ENCODE measurements at places on chromosomes 4 and X.

GRCh38 chr4:113564493-113564892, 197.0 kb downstream of the CAMK2D start:
- no peak for DNase-seq

GRCh38 chrX:153681175-153681574, 6.6 kb upstream of the SLC6A8 start:
- no peak for DNase-seq

DNA sequence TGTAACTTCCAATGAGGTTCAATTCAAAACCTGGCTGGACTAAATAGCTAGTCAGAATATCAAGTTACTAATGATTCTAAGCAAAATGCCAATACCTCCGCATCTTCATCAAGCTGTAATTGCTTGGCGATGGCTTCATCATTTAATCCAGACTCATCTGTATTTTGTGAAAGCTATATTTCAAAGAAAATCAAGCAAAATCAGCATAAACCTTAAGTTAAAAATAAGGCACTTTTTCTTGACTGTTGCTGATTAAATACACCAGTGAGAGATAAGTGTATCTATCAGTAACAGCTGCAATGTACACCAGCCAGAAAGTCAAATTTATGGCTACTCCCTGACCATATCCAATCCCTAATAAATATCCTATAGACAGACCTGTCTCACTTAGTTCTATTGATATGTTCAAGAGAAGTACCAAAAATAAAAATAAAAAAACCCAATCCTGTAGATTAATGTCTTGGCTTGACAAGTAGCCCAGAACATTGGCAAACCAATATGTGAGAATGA, 39.6 kb downstream of the RFC1 start:
- no peak for DNase-seq

DNA sequence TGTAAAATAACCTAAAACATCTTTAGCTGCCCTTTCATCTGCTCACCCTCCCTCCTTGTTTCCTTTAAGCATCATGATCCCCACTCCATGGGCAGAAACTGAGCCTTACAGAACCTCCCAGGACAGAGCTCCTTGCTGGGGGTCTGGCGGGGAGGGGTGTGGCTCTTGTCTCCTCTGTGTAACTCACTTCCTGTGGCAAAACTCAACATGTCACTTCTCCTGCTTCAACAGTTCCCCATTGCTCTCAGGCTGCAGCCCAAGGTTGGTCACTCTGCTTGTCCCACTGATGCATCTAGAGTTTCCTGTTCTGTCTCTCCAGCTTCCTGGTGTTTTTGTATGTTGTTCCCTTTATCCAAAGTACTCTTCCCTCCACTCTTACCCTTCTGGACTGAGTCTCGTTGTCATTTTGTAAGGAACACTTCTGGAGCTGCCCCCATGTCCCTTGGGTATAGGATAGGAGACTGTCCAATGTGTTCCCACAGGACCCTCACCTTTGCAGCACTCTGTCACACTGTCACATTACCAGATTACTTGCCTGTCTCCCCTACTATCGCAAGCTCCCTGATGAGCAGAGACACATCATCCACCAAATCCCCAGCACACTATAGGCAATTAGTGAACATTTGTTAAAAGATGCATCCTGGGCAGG, 19.6 kb downstream of the TMEM31 start:
- no peak for DNase-seq

DNA sequence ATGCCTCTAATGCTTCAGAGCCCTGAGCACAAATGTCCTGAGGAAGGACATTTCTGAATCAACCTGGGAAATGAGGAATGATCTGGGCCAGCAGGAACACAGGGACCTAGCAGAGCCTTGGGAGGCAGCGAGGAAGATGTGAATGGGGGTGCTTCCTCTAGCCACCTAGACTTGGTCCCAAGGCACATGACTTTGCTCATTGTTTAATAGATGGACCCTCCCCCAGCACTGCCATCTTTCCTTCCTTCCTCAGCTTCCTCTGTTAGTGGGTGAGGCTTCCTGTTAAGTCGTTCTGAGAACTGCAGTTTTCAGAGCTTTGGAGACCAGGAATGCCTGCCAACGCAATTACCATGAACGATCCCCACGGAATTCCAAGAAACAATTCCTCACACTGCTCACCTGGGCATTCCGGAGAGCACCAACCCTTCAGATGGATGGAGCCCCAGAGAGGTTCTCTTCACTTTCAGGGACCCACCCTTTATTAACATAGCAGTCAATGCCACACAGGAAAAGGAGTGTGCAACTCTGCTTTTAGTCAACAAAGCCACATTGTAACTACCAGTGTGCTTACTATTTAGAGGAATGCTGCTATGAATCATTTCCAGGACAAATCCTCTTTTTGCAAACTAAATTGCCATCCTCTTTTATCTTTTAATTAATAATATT, 48.5 kb upstream of the STIM2 start:
- DNase-seq: no peak

DNA sequence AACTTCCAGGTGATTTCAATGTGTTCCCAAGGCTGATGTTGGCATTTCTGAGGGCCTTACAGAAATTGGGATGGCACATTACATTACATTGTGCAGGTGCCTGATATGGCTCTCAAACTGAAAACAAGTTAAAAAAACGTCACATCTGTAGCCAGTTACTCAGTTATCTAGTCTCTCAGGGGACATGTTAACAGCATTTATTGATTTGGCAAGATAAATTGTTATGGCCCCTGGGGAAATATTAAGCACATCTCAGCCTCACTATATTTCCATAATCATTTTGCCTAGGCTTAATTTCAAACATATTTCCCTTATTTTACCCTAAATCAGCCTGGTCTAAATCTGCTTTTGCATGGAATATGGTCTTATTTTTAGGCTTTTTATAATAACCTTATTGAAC, 290.0 kb downstream of the IL15 start:
- no peak for DNase-seq

GRCh38 chr4:109738104-109738872, 8.4 kb upstream of the PLA2G12A start:
- no peak for DNase-seq

DNA sequence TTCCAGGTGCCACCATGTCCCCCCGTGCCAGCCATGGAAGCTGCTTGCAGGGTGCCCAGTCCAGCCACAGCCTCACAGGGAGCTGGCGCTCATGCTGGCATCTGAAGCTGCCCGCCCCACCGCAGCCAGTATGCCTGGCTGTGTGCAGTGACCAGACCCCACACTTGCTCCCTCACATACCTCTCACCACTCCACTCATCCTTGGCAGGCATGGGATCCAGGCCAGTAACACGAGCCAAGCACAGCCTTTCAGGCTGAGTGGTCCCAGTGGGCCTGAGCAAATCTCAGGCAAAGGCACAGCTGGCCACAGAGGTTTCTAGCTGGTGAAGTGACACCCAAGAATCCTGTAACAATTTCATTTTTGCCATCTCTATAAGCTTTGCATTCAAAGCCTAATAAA, 48.4 kb upstream of the SEC24B start:
- no peak for DNase-seq

- no peak for DNase-seq
Measured at GRCh38 chr4:174154215-174154854, 129.1 kb downstream of the FBXO8 start.

DNA sequence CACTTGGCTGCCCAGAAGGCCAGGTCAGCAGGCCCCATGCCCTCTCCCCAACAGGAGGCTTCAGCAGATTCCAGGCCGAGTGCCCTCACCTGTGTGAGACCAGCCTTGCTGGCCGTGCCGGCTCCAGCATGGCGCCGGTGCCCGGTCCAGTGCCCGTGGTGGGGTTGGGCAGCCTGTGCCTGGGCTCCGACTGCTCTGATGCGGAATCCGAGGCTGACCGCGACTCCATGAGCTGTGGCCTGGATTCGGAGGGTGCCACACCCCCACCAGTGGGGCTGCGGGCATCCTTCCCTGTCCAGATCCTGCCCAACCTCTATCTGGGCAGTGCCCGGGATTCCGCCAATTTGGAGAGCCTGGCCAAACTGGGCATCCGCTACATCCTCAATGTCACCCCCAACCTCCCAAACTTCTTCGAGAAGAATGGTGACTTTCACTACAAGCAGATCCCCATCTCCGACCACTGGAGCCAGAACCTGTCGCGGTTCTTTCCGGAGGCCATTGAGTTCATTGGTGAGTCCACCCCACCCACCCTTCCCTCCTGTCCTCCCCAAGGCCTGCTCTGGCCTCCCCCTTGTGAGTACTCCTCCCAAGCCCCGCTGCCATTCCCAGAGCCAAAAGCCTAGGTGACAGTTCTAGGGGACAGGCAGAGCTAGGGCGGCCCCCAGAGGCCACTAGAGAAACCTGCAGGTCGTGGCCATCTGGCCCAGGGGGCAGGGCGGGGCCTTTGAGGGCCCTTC, 2.3 kb downstream of the DUSP9 start:
- DNase-seq: no peak

GRCh38 chrX:8310409-8310808, 139.3 kb upstream of the VCX2 start:
- DNase-seq: no peak

- no peak for DNase-seq
Measured at GRCh38 chrX:136354201-136354600, 53.4 kb downstream of the ADGRG4 start.

DNA sequence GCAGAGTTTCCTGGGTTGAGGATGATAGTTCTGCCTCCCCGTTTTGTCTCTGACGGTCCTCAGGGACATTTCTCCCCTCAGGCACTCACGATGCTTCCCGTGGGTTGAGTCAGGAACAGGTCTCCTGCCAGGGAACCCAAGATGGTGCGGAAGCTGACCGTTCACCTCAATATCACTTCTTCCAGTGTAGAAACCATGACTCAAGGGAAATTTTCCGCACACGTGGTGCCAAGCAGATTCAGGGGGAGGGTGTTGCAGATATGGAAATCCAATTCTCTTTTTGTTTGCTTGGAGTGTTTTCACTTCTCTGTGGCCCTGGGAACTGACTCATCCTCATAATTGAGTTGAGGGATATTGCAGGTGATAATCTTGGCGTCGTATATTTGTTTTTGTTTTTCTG, 46.7 kb downstream of the CXorf49B start:
- DNase-seq: no peak

DNA sequence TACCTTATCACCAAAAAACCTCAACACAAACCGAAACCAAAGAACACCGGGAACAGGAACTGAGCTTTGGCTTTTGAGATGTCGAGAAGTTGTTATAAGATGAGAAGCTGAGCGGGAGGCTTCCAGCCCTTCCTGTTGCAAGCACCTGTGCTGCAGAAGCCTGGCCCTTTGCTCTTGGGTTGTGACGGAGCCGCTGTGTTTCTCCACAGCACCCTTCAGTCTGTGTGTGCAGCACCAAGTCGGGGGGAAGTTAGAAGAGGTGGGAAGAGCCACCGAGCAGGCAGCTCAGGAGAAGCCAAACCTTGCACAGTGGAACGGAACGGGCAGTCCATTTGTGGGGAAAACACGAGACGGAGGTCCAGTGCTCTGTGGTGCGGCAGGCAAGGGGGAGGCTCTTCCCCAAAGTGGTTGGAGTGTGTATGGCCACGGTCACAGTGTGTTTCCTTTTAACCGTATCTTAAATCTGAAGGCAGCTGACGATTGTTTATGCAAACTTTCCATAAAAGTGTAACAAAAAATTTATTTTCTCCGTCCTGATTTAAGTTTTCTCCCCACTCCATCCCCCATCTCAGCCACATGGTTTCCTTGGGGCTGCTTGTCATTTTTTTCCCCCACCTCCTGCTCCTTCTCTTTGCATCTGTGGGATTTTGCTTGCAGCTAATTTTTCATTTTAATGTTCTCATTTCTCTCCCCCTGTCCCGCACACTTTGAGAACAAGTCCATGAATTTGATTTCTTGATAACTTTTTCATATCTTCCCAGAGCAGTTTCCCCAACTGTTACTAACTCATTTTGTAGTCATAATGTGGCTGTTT, 123.7 kb downstream of the STOX2 start:
- DNase-seq: no peak

DNA sequence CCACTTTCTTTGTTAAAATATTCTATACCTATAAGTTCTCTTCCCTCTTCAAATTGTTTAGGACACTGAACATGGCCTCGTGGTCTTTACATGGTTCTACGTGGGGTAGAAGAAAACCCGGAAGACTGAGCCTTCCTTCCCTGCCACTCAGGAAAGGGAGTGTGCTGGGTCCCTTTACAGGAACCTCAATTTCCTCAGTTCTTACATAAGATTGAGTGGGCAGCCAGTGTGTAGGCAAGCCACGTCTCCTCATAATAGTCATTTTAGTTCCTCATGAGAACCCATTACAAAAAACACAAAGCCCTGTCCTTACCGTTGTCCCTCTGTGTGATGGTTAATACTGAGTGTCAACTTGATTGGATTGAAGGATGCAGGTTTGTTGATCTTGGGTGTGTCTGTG, 28.7 kb upstream of the SMIM10L2A start:
- no peak for DNase-seq

GRCh38 chr4:39754309-39754708, 56.4 kb downstream of the UBE2K start:
- DNase-seq: no peak

- DNase-seq: no peak
Measured at GRCh38 chr4:83830138-83830888, 294.4 kb downstream of the GPAT3 start.

GRCh38 chr4:101418466-101418865, 71.1 kb upstream of the PPP3CA start:
- no peak for DNase-seq

GRCh38 chrX:120797188-120797851, 78.3 kb downstream of the CT47B1 start:
- DNase-seq: no peak

GRCh38 chr4:110742143-110742542, 119.3 kb upstream of the PITX2 start:
- DNase-seq: no peak

GRCh38 chrX:13380211-13380610, 60.4 kb upstream of the ATXN3L start:
- no peak for DNase-seq

DNA sequence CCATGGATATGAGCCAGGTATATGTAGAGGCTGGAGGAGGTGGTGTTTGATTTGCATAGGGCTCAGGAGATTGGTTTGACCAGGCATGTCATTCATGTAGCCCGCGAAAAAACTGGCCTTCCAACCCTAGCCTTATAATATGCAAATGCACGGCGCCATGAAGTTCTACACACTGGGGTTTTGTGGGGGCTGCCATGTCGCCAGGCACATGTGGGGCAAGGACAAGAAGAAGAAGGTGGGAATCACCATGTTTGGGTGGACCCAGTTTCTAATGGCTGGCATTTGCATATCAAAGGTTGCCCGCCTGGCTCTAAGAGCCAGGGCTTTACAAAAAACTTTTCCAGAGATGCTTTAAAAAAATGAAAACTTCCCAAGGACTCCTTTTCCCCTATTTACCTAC, 1251.0 kb downstream of the PCDH18 start:
- DNase-seq: no peak

- DNase-seq: no peak
Measured at GRCh38 chr4:184477201-184477999, 3.0 kb upstream of the IRF2 start.

- no peak for DNase-seq
Measured at GRCh38 chr4:99578714-99579113, 4.1 kb downstream of the MTTP start.

GRCh38 chr4:23734000-23734399, 155.8 kb downstream of the PPARGC1A start:
- no peak for DNase-seq

- DNase-seq: no peak
Measured at GRCh38 chr4:16289897-16290554, 63.8 kb upstream of the TAPT1 start.

Measured in stimulated activated effector memory CD8-positive, alpha-beta T cell treated with anti-CD3 and anti-CD28 coated beads, Interleukin-12 subunit alpha, Interleukin-12 subunit beta, amount 100 ng/mL, for 72 hours (primary cell).